ENCODE measurements at places on chromosomes 5 and 9. TPM values are rescaled to one million over a fixed set of nuclear protein-coding genes. Genes with fewer than 3 reads are reported as not detected.

GRCh38 chr5:57417320-57417719 is 65.3 kb downstream of the ACTBL2 start:
- no peak for DNase-seq

DNA sequence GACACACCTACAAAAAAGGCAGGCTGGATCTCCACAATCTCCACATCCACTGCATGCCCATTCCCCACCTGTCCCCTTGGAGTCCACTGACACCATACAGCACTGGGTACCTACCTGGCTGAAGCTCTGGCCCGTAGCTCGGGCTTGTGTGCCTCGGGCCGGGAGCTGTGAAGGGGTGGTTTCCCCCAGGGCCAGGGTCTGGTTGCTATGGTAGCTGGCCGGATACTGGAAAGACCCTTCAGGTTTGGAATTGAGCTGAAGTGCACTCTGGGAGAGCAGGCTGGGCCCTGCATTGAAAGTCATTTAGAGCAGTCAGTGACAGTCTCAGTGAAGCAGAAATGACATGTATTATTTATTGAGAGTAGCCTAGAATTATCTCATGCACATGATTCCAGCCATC is 507.3 kb downstream of the CTNND2 start:
- no peak for DNase-seq

- DNase-seq: no peak
These were observed 35.2 kb downstream of the MTRR start for GRCh38 chr5:7904170-7904569.

DNA sequence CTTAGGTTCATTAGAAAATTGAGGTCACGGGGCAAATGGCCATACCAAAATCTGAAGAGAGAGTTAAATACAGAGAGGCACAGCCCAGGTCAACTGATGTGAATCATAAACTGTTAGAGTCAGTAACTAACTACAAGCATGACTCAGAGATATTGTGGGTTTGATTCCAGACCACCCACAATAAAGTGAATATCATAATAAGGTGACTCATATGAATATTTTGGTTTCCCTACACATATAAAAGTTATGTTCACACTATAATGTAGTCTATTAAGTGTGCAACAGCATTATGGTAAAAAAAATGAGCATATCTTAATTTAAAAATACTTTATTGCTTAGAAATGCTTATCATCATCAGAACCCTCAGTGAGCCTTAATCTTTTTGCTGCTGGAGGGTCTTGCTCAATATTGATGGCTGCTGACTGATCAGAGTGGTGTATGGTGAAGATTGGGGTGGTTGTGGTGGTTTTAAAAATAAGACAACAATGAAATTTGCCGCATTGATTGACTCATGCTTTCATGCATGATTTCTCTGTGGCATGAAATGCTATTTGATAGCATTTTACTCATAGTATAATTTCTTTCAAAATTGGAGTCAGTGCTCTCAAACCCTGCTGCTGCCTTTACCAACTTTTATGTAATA is 53.1 kb upstream of the EDIL3 start:
- DNase-seq: no peak

- DNase-seq: no peak
These were observed 697.5 kb upstream of the GRAMD2B start for GRCh38 chr5:125725691-125726090.

Gene FSTL4
- total RNA-seq: 0.60 TPM

Gene PKD2L2
- not detected for total RNA-seq

Gene SPATA31D4
- not detected for total RNA-seq

DNA sequence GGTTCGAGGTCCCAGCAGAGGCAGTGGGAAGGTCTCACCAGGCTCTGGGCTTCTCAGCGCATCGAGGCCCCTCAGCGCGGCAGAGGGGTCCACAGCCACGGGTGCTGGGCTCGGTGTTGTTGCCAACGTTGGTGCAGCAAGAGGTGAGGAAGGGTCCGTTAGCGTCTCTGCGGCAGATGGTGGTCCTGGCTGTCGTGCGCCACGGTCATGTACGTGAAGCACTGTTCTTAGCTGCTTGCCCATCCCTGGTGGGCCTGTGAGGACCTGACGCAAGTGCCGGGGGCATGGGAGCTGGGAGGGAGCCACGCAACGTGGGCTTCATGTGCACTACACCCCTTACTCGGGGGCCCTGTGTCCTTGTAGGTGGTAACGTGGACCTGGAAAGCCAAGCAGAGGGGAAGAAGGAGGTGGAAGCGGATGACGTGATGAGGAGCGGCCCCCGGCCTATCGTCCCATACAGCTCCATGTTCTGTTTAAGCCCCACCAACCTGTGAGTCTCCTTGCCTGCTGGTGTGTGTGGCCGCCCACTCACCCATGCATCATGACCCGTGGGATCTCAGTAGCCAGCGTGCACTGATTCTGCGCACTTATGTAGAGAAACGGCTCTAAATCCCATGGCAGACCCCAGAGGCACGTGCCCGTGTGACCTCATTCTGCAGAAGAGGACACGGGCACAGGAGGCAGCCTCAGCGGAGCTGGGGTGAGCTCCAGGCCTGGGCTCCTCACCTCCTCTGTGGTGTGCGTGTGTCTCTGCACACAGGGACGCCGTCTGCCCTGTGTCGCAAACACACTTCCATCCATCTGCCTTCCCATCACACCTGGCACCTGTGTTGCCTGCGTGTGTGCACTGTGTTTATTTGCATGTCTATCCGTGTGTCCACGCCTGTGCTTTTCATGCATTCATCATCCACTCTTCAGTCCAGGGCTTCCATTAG is 166.1 kb downstream of the CACNA1B start:
- DNase-seq: no peak

- DNase-seq: no peak
These were observed at the start of gene PCDHA11 for GRCh38 chr5:140868721-140869554. Gene PCDHA11 (plus strand): TSS chr5:140868957. CDS start chr5:140869104, 147 bp downstream.

Gene SYK
- 4.9 TPM for total RNA-seq

Gene GMCL2
- total RNA-seq: not detected

Gene RELL2
- total RNA-seq: 16.9 TPM

GRCh38 chr9:135662758-135663450 is at the start of gene LCN9:
Gene LCN9 (plus strand): TSS chr9:135663309. CDS start chr9:135663322, 13 bp downstream.
- peak; percentile 40 for DNase-seq

- DNase-seq: no peak
These were observed 84.6 kb downstream of the SLC44A1 start for GRCh38 chr9:105328872-105329718.

DNA sequence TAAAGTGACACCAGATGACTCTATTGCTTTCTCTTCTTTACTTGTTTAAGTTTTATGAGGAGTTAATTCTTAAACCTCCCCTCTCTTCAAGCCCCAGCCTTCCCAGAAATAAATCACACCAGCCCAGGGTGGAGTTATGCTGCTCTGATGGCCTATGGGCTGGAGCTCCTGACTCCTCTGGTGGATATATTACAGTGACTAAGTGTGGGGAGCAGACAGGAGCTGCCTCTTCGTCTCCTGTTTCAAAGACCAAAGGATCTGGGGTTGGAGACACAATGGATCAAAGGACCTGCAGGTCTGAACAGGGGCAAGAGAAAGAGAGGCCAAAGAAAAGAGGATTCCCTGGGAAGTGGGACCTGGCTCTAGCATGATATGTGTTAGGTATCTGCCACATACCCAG is 312.0 kb upstream of the MSX2 start:
- no peak for DNase-seq

Gene INSYN2B
- total RNA-seq: 1.7 TPM

Gene MSMP
- not detected for total RNA-seq

GRCh38 chr5:139711067-139711905 is 63.1 kb downstream of the CXXC5 start:
- DNase-seq: peak; percentile 55

Data from hepatocyte (in vitro differentiated cells).